ENCODE measurements at places on chromosomes 5 and 9.

DNA sequence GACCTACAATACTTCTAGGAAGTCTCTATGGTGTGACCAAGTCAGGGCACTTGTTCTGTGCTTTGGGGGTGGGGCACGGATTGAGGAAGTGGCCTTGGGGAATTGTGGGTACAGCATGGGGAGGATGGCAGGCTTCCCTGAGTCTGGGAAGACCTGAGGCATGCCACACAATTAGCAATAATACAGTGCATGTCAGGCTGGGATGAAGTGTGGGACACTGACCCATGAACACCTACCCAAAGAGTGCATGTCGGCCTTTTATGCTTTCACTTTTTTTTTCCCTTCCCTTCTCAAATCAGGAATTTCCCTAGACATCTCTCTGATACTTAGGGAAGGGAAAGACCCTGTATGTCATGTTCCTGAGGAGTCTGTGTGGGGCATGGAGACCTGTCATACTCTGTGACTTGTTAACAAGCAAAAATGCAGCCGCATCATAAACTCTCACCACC, 146.4 kb downstream of the PALM2AKAP2 start:
- no peak for DNase-seq

DNA sequence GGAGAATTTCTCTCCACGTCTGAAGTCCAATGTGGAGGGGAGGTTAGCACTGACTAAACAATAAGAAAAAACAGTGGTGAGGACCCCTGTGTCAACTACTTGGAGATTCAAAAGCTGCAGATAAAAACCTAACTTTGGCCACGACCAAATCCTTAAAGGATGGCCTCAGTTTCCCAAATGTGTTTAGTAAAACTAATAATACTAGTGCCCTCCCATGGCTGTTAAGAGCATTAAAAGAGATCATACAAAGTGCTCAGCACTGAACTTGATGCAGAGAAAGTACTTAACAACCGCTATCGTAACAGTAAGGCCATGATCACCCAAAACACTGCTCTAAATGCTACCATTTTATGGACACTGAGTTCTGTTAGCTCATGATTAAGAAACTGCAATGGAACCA, 288.4 kb downstream of the EBF1 start:
- no peak for DNase-seq

DNA sequence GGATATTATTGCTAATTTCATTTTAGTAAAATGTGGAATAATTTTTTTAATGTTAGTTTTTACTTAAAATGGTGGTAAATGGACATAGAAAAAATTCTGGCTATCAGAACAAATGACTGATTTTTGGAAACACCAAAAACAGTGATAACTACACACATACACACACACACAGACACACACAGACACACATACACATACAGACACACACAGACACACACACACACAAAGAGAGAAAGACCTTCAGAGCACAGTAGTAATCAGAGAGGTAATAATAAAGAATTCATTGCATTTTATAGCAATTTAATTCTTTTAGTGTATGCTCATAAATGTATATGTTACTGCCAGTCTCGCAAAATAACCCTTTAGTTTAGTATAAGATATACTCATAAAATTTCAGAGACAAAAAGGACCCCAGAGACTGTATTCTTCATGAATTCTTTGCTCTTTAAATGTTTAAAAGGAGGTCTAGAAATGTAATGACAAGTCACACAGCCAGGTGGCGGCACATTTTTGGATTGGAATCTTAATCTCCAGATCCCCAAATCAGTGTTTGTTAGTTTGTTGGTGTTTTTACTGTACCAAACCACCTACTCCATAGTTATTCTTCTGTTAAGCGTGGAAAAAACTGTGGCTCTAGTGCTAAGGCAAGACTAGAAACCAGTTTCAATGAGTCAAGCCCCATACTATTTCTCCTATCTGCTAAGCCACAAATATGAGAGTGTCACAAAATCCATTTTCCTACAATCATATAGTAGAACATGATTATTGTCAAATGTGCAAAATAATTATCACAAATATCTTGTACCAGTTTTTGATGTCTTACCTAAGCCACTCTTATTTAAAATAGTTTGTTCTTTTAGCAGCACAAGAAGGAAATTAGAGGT, 109.9 kb downstream of the EDIL3 start:
- DNase-seq = no peak

GRCh38 chr5:59833448-59833847, 60.1 kb downstream of the PDE4D start:
- DNase-seq = no peak

- no peak for DNase-seq
Observed at GRCh38 chr5:23996525-23996924, 489.1 kb downstream of the PRDM9 start.

- DNase-seq = no peak
Observed at GRCh38 chr5:7717691-7718090, 133.2 kb downstream of the CFAP90 start.

GRCh38 chr5:39225405-39226099, 6.2 kb upstream of the FYB1 start:
- no peak for DNase-seq

GRCh38 chr5:33772380-33772897, 119.4 kb downstream of the ADAMTS12 start:
- DNase-seq = no peak

DNA sequence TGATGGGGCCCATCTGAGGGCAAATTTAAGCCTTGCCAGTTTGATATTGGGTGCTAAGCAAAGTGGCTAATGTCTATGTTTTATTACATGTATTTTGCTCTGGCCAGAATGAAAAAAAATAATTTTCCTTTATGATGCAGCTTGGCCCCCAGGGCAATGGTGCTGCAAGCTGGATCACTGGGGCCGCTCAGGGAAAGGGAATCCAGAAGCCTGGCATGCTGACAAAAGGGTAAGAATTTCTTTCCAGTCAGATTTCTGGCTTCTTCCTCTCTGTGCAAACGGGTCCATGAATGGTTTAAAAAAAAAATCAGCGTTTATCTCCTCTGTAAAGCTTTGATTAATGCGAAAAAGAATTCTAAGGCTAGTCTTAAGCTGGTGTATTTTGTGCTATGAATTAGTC, 138.4 kb downstream of the MAPKAP1 start:
- no peak for DNase-seq

DNA sequence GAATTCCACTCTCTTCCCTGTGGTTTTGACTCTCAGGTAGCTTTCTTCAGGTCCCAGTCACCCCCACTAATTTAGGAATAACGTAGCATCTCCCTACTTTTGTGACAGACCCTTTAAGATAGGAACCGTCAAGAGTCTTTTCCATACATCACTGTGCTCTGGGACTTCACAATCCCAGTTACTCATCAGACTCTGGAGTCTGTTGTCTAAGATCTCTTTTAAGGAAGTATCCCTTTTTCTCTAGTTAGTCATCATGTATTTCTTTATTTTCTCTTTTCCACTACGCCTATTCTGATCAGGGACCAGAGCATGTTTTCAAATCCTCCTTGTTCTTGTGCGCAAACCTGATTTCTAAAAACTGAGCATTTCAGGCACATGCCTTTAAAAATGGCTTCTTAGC, 143.0 kb downstream of the GOLPH3 start:
- DNase-seq = no peak

GRCh38 chr9:137157618-137158415, 12.0 kb downstream of the LRRC26 start:
- no peak for DNase-seq

- no peak for DNase-seq
Observed at GRCh38 chr9:124964056-124964455, 23.2 kb upstream of the GOLGA1 start.

DNA sequence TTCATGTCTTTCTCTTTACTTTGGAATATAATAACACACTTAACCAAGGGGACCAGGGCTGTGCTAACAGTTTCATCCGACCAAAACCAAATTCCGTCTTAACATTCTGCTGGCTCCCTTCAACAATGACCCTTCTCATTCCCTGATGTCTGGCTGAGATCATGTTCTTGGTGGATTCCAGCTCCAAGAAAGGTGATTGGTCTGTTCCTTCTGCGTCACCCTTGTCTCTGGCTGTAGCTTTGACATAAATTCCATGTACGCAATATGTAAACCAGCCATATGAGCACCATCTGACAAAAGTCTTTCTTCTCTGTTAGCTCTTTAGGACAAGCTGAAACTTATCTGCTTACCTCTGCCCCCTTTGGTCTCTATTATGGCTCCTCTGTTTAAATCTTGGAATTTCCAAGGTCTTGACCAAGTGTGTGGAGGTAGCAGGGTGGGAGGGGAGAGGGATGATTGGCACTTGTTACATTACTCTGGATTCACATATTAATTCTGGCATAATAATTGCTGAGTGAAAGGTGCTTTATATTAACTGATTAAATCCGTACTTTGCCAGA, 45.7 kb upstream of the HSD17B4 start:
- no peak for DNase-seq

DNA sequence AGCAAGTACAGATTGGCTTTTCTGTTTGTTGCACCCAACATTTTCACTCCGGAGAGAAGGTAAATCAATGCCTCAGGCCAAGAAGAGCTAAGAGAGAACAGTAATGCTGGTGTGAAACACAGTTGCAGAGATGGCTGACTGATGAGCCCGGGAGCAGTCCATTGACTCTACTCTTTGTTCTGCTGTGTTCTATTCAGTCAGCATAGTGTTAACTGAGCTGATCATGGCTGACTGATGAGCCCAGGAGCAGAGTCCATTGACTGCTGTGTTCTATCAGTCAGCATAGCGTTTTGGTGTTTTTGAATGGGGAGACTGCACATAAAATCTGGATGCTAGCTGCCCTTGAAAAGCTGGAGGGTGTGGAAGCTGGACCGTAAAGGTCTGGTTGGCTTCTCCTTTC, 141.4 kb downstream of the FRMD3 start:
- DNase-seq = no peak

DNA sequence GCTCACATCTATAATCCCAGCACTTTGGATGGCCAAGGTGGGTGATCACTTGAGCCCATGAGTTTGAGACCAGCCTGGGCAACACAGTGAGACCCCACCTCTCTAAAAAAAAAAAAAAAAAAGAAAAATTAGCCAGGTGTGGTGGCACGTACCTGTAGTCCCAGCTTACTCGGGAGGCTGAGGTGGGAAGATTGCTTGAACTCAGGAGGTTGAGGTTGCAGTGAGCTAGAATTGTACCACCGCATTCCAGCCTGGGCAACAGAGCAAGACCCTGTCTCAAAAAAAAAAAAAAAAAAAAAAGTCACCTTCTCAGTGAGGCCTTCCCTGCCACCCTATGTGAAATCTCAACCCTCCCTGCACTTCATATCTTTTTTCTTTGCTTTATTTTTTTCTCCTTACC, 14.0 kb upstream of the SEPTIN8 start:
- DNase-seq = no peak

GRCh38 chr9:135098400-135099105, 11.1 kb downstream of the OLFM1 start:
- DNase-seq = no peak

DNA sequence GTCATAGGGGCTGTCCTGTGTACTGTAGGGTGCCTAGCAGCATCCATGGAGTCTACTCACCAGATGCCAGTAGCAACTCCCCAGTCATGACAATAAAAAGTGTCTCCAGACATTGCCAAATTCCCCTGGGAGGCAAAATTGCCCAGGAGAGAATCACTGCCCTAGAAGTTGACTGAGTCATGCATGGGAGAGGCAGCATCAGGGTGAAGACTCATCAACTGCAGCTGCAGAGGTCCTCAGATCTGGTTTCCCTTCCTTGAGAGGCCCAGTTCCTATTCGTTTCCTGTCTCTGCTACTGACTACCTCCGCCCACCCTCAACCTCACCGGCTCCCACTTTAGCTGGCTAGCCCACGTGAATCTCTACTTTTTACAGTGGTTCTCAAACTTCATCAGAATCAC, 88.6 kb upstream of the AGXT2 start:
- DNase-seq = no peak

GRCh38 chr5:80140496-80140895, 105.3 kb downstream of the THBS4 start:
- no peak for DNase-seq

DNA sequence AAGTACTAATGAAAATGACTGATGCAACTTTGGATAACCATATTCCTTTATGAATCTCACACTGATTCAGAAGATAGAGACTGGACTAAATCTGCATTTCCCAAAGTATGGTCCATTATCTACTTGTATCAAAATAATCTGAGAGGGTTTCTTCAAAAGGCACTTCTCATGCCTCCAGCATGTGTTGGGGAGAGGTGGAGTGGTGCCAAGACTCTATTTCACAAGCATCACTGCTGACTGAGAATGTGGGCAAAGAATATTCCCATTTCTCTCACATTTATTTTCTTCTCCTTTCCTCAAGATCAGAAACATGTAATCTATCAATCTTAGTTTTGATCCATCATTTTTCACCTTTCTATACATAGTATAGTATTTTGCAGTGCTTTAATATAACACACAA, 135.4 kb downstream of the GABRB2 start:
- DNase-seq = no peak

DNA sequence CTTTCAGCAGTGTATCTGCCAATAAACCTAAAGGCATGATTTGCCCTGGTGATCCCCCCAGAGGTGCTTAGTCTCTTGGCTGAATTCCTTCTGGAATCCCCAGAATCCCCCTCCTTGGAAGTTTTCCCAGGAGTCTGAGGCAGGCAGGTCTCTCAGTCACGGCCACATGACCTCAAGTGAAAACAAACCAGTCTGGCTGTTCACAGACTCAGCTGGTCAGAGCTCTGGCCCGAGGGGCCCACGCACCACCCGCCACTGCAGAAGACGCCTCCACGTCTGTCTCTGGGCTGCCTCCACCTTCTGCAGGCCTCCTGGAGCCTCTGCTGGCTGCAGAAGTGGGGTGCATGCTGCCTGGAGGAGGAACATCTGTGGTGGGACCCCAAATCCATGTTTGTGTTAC, 52.5 kb downstream of the HRH2 start:
- no peak for DNase-seq

DNA sequence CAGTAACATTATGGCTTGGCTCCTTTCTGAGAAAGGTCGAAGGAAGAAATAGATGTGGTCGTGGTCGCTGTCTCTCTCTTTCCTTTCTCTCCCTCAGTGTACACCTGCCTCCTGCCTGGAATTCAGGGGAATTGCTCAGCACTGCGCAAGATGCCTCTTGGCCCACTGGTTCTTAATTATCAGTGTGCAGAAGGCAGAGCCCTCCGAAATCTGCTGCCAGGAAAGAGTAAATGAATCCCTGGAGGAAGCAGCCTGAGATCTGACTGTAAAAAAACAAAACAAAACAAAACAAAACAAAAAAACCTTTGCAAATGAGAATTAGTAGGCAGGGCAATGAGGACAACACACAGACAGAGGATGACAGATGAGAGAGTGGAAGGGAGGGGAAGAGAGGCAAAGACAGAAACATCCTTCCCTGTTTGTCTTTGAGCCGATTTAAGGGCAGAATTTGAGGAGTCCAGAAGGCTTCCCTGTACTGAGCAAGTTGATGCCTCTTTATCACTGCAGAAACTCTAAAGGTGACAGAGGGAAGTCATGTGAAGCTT, 113.8 kb upstream of the PUM3 start:
- DNase-seq = no peak

DNA sequence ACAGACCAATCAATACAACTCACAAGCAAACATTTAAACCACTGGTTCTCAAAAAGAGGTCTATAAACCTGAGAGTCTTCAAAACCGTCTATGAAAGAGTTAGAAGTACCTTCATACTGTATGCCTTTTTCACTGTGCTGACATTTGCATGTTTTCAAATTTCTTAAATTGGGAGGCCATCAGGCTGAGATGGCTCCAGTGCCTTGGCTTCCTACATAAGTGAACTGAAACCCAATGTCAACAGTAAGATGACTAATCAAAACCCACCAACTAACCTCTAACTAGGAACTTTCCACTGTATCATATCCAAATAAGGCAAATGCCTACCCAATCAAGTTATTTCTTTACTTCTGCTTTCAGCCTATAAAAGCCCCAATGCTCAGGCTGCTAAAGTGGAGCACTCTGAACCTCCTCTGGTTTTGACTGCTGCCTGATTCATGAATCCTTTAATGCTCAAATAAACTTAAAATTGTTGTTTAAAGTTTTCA, 35.1 kb downstream of the FAM13B start:
- DNase-seq = no peak

Data from activated CD4-positive, CD25-positive, alpha-beta regulatory T cell (primary cell).